ENCODE measurements at places on chromosomes 16 and 17.
A peak's percentile ranks its signal among the peaks of the same experiment; 100 is the strongest.

DNA sequence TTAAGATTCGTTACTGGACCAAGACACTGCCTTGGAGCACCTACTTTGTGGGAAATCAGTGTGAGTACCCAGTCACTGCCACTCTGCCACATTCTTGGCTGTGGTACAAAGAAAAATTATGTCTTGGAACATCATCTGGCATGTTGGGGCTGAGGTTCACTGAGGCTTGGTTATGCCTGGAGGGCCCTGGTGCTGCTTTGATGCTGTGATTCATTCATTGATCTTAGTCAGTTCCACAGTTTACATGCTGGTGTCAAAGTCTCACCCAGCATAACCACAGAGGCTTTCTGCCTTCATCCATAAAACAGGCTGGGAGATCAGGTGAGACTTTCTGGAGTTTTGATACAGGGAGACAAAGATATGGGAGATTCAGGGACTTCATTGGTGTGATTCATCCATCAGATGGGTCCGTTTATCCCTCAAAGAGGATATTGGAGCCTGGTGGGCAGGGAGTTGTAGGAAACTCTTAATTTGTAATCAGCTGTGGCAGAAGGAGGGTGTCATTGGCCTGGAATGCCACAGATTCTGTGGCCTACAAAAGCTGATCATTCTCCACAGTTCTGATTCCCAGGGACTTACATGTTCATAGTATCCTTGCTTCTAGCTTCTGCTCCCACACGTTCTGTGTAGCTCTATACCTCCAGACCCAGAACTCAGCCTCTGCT lies 322.5 kb downstream of the PMP22 start:
- no peaks in the 10 kb centered on the region for H3K36me3 ChIP-seq
- H3K4me3 ChIP-seq, result no peak overlapping the region
- DNase-seq, result no peak
- H3K27me3 ChIP-seq, result peaks cover 13% of the 10 kb centered on the region
- H3K27ac ChIP-seq, result no peak overlapping the region

GRCh38 chr17:78759203-78759968 lies 22.7 kb downstream of the CYTH1 start:
- DNase-seq, result no peak
- H3K27ac ChIP-seq, result peak overlapping the region; percentile 51
- H3K4me1 ChIP-seq, result peaks cover 72% of the 10 kb centered on the region
- no peaks in the 10 kb centered on the region for H3K27me3 ChIP-seq
- no peaks in the 10 kb centered on the region for H3K36me3 ChIP-seq

DNA sequence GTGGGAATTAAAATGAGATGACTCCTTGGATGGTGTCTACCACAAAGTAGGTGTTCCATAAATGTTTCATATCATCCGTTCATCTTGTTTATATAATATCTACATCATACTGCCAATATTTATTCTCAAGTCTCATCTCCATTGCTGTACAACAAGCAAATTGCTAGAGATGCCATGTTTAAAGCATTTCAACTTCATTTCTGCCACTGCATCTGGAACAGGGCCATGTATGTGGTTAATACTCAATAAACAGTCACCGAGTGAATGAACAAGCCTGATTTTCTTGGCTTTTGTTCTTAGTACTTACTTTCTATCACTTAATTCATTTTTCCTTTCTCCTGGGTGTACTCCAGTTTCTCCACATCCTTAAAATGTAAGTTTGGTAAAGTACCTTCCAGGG lies 107.6 kb downstream of the KCNJ2 start:
- no peaks in the 10 kb centered on the region for H3K36me3 ChIP-seq
- H3K4me3 ChIP-seq, result no peak overlapping the region
- DNase-seq, result no peak
- no peaks in the 10 kb centered on the region for H3K4me1 ChIP-seq

DNA sequence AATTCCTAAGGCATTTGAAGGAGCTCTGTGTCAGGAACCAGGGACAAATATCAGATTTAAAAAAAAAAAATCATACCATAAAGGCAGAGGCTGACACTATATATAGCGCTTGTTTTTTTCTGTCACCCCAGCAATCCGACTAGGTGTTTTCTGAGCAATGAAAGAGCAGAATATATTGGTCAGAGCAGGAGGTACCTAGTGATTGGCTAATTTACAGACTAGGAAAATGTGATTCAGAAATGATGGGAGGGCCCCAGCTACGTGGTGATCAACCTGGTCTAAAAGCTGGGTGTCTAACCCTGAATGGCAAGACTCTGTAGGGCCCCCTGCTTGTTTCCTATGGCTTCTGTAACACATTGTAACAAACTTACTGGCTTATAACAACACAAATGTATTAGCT lies 195.5 kb upstream of the XYLT1 start:
- DNase-seq, result no peak
- H3K36me3 ChIP-seq, result no peaks in the 10 kb centered on the region
- H3K27ac ChIP-seq, result no peak overlapping the region
- H3K27me3 ChIP-seq, result peaks cover 2% of the 10 kb centered on the region
- H3K4me1 ChIP-seq, result no peaks in the 10 kb centered on the region

DNA sequence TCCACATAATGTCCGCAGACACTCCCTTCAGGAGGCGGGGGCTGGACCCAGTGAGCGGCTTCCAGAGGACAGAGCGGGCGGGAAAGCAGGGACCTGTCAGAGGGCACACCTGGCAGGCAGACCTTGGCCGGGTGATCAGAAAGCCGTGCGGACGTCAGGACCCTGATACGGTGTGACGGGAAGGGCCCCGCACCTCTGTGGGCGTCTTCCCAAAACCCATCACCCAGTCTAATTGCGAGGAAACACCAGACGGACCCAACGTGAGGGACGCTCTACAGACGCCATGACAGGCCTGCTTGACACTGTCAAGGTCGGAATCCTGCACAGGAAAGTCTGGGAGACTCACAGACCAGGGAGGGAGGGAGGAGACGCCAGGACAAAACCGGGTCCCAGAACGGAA lies 8.4 kb downstream of the LMF1 start:
- H3K27ac ChIP-seq, result no peak overlapping the region
- no peaks in the 10 kb centered on the region for H3K27me3 ChIP-seq
- no peak for DNase-seq
- no peaks in the 10 kb centered on the region for H3K4me1 ChIP-seq

DNA sequence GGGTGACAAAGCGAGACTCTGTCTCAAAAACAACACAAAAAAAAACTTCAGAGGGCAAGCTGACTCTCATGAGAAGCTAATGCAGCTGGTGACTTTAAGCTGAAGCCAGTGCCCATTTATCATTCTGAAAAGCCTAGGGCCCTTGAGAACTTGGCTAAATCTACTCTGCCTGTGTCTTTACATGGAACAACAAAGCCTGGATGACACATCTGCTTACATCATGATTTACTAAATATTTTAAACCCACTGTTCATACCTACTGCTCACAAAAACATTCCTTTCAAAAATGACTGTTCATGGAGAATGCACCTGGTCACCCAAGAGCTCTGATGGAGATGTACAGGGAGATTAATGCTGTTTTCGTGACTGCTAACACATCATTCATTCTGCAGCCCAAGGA lies 6.1 kb upstream of the ALOX12 start:
- no peaks in the 10 kb centered on the region for H3K27me3 ChIP-seq
- peaks cover 25% of the 10 kb centered on the region for H3K4me1 ChIP-seq
- no peak overlapping the region for H3K4me3 ChIP-seq
- no peak for DNase-seq
- peak overlapping the region; percentile 70 for H3K27ac ChIP-seq

DNA sequence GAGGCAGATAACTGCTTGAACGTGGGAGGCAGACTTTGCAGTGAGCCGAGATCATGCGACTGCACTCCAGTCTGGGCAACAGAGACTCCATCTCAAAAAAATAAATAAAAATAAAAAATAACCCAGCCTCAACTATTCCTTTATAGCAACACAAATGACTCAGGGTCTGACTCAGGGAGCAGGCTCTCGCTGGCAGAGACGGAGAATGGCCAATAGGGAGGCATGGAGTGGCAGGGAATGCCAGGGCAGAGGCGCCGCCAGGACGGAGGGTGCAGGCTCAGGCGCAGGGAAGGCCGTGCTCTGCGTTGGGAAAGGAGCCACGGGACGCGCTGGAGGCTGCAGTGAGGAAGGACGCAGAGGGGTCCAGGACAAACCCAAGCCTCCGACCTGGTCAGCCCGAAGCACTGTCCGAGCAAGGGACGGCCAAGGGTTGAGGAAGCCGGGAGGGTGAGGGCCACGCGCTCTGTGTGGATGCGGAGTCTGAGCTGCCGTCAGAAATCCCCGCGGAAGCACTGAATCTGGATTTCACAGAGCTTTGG lies 40.3 kb downstream of the PKD1 start:
- no peak overlapping the region for H3K27ac ChIP-seq
- H3K4me1 ChIP-seq, result peaks cover 3% of the 10 kb centered on the region
- H3K36me3 ChIP-seq, result peaks cover 43% of the 10 kb centered on the region
- H3K4me3 ChIP-seq, result no peak overlapping the region
